ENCODE measurements at places on chromosomes 3 and 15. TPM values are rescaled to one million over a fixed set of nuclear protein-coding genes. Genes with fewer than 3 reads are reported as not detected.
A peak's percentile ranks its signal among the peaks of the same experiment; 100 is the strongest.

Gene ANKRD63
- total RNA-seq = 0.27 TPM

DNA sequence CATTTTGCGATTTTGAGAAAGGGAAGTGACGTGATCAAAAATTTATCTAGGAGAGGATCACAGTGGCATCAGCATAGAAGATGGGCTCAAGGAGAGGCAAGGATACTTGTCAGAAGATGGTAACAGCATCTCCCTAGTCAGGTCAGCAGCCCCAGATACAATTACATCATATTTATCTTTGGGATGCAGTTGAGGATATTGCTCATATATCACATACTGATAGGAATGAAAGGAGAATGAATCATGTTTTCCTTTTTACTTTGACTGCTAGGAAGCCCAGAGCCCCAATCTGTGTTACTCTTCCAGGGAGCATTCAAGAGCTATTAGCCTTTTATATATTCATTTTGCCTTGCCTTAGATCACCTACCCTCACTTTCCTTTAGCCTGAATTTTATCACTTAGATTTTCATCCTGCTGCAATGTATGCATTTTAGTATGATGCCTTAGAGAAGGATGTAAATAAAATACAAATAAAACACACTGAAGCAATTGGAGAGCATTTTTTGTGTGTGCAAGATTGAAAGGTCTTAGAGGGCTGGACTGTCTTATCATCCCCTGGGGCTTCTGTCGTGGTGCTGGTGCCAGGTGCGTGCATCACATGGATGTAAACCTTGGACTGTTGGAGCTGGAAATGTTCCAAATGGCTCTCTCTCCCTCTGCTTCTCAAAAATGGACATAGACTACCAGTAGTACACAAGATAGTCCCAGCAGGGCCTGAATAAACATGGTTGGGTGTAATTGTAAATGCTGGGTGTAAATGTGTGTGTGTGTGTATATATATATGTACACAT lies 40.3 kb downstream of the CORO2B start:
- DNase-seq = peak; percentile 57

- no peak for DNase-seq
Measured at GRCh38 chr3:117669774-117670173, 960.2 kb downstream of the TUSC7 start.

DNA sequence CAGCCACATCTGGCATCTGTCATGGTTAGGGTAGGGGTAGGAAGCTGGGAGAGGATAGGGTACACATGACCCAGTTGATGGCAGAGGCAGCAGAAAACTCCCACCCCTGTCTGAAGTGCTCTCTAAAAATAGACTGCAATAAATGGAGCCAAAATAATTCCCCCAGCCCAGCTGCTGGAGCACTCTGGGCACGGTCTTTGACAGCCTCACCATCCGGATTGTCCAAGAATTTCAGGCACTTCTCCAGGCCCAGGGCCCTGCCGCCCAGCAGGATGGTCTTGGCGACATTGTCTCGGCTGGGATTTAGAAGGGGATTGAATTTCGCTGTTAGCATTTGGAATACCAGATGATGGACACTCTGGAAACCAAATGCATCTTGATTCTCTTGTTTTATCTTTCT lies 103.7 kb downstream of the IQSEC1 start:
- DNase-seq = no peak
